RPMI8226 (cell line): ENCODE measurements at places on chromosomes 1 and 21.

- no peak for DNase-seq
Measured at GRCh38 chr1:224205438-224205840, 22.4 kb downstream of the DEGS1 start.

DNA sequence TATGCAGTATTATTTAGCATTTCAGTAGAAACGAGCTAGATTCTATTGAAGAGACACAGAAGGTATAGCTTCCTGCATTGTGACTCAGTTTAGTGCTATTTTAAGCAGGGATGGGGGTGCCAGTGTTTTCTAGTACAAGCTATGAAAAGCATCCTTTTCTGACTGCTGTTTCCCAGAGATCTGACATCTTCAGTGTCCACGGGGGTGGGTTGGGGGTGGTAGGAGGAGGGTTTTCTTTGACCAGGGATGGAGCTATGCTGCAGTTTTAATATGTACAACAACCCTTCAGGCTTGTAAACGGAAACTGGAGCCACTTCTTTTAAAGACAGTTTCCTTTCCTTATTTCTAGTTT, 2.7 kb upstream of the NEGR1 start:
- no peak for DNase-seq

DNA sequence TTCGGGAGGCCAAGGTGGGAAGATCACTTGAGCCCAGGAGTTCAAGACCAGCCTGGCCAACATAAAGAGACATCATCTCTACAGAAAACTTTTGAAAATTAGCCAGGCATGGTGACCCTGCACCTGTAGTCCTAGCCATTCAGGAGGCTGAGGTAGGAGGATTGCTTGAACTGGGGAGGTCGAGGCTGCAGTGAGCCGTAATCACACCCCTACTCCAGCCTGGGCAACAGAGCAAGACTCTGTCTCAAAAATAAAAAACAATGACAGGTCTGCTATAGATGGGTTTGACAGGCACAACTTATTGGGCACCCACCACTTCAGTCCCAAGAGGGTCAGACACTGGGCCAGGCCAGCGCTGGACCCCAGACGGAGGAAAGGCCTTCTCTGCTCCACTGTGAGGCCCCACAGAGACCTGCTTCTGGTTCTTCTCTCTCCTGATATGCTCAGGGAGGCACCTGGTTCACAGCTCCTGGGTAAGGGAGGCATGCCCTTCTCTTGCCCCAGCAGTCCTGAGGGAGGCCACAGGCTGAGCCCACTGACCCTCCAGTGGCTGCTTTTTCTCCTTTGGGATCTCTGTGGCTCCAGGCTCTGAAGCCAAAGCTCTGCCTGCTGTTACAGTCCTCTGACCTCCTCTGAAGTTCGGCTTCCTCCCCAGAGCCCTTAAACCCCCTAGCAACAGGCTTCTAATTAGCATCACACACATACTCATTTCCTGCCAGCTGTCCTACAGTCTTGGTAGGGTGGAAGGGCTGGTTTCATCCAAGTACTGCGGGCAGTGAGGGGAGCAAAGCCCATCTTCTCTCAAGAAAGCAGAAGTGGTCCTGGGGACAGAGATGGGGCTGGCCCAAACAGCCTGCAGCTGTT, 14.4 kb downstream of the S100A16 start:
- DNase-seq = peak; percentile 83

- peak; percentile 58 for DNase-seq
Measured at GRCh38 chr1:210448297-210448892, 119.7 kb downstream of the HHAT start.

GRCh38 chr21:23016617-23017016, 2018.4 kb downstream of the NCAM2 start:
- DNase-seq = peak; percentile 15

GRCh38 chr1:241518476-241519307, 863 bp downstream of the FH start:
- DNase-seq = peak; percentile 62

- no peak for DNase-seq
Measured at GRCh38 chr1:8381618-8382017, 63.7 kb downstream of the SLC45A1 start.

GRCh38 chr1:47547753-47548573, 110.1 kb downstream of the FOXD2 start:
- no peak for DNase-seq

DNA sequence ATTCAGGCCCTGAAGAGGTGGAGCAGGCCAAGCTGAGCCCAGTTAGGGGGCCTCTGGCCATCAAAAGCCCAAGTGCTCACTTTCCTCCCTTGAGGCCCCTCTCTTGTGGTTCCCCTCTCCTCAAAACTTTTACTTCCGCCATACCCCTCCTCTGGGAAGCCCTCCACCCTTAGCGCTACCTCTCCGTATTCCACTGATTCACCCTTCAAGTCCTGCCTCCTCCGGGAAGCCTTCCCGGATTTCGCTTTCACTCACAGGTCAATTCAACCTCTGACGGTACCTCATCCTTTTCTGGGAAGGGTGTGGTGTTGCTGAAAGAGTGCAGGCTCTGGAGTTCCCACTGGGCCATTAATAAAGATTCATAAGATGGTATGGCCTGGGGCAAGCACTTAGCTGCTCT, 19.1 kb downstream of the SPOCD1 start:
- DNase-seq = no peak

GRCh38 chr1:26829184-26829911, 2.9 kb downstream of the ZDHHC18 start:
- no peak for DNase-seq

DNA sequence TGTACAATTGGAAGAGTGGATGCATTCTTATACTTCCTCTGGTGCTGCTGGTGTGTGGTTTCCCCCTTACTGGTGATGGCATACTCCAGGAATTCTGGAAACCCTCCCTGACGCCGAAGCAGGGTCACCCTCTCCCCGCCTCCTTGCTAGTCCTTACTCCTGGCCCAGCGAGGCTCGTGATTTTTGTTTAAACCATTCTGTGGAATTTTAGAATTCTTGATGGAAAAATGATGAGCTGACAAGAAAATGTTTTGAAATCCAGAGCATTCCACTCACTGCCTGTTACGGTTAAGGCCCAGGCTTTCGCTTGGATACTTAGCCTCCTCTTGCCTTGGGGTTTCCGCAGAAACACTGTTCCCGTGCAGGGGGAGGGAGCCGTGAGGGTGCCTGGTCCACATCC, 41.1 kb downstream of the IL6R start:
- DNase-seq = no peak

- DNase-seq = no peak
Measured at GRCh38 chr1:52348704-52349300, 17.2 kb downstream of the CC2D1B start.

GRCh38 chr1:93732514-93732913, 50.9 kb upstream of the BCAR3 start:
- DNase-seq = no peak

DNA sequence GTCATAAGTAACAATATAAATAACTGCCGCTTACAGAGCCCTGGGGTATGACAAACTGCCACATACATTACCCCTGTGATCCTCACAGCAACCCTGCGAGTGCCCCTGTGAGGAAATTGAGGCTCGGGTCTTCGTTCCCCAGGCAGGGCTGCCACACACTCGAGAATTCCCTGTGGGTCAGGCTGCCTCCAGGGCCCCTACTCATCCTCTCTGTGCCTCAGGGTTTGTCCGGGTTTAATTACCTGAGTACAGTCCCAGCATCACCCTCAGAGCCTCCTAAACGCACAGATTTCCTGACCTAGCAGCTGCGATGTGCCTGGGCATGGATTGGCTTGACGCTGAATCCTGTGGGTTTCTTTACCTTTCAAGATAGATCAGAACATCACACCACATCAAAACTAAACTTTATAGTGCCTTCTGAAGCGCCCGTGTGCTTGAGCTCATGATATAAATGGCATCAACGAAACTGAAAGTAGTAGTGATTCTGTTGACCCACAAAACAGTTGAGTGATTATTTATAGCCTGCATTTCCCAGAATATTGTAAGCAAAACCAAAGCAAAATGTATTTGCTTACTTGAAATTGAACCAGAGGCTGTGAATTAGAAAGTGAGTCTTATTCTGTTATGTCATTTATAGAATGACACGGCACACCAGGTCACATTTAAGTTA, 14.0 kb downstream of the SLC37A1 start:
- peak; percentile 75 for DNase-seq

DNA sequence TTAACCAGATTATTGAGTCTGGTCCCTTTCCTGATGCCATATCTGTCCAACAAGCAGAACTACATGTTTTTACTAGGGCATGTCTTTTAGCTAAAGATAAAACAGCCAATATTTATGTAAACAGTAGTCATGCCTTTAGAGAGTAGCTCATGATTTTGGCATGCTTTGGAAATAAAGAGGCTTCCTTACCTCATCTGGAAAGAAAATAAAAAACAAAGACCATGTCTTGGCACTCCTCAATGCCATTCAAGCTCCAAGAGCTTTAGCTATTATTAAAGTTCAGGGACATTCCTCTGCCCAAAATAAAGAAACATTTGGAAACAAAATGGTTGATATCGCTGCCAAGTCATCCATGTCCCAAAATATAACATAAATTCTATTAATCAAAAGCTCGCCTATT, 202.4 kb downstream of the URB2 start:
- no peak for DNase-seq

DNA sequence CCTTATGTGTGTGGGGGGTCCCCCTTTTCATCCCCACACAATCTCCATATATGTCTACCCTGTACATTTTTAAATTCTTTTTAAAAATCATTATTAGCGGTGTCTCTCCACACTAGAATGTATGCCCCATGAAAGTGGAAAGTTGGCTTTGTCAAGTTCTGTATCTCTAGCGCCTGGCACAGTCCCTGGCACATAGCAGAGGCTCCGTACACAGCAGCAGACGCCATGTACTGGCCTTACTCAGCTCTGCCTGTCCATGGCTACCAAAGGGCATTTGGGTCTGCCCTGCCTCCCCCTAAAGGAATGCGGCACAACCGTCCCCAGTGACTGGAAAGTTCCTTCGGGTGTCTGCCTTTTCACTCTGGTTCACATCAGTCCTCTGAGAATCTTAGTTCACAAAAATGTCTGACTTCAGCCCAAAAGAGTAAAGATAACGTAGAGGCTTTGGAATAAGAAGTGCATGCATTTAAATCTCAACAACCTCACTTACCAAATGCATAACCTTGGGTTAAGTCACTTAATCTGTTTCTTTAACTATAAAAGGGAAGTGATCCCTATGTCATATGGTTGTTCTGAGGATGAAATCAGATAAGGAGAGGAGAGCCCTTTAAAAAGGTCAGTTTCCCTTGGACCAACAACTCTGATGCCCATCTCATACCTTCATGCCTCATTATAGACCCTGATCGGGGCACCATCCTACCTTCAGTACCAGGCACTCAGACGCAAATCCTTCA, 61.1 kb downstream of the CD46 start:
- DNase-seq = no peak

GRCh38 chr1:61171974-61172373, 89.6 kb downstream of the NFIA start:
- DNase-seq = no peak

DNA sequence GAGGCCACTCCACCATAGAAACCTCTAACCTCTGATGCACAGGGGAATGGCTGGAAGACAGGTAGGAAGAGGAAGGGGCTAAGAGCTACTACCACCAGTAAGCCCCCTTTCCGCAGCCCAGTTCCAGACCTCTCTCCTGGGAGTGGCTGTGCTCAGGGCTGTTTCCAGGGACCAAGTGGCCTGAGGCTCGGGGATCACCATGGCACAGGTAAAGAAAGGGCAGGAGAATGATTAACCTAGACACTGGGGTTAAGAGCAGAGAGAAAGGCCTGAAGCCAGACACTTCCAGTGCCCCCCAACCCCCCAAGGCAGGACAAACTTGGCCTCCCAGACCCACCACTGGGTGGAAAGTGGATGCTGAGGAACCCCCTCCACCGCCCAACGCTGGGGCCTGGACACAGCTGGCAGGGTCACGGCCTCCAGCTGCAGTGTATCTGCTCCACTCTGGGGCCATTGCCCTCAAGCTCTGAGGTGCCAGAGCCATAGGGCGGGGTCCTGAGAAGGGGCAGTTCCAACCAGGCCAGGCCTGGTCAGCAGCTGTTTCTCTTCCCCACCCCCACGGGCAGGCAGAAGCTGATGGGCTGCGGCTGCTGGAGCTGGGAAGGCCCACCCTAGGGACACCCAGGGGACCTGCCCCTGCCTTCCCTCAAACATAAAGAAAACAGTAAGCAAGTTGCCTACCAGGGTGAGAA, 2.6 kb downstream of the TAGLN2 start:
- DNase-seq = no peak

GRCh38 chr1:105838071-105838470, 1218.4 kb upstream of the PRMT6 start:
- DNase-seq = no peak

- DNase-seq = peak; percentile 70
Measured at GRCh38 chr1:10932088-10932487, 80.4 kb upstream of the TARDBP start.

DNA sequence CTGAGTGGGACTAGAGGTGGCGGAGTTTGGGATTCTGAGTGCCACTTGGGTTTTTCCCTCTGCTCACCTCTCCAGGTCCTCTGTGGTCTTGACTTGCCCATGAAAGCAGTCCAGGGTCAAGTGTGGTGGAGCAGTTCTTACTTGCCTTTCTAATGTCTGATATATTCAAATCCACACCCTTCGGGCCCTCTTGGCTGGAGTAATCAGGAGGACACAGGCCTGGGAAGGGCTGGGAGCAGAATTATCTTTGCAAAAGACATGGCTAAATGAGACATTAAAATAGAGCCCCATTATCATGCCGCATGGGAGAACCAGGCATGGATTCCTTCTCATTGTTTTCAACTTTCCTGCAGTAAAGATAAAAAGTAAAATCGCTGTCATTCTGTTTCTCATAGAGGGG, 74.0 kb downstream of the NFASC start:
- DNase-seq = no peak

- peak; percentile 18 for DNase-seq
Measured at GRCh38 chr1:214514032-214514818, 37.2 kb downstream of the PTPN14 start.

DNA sequence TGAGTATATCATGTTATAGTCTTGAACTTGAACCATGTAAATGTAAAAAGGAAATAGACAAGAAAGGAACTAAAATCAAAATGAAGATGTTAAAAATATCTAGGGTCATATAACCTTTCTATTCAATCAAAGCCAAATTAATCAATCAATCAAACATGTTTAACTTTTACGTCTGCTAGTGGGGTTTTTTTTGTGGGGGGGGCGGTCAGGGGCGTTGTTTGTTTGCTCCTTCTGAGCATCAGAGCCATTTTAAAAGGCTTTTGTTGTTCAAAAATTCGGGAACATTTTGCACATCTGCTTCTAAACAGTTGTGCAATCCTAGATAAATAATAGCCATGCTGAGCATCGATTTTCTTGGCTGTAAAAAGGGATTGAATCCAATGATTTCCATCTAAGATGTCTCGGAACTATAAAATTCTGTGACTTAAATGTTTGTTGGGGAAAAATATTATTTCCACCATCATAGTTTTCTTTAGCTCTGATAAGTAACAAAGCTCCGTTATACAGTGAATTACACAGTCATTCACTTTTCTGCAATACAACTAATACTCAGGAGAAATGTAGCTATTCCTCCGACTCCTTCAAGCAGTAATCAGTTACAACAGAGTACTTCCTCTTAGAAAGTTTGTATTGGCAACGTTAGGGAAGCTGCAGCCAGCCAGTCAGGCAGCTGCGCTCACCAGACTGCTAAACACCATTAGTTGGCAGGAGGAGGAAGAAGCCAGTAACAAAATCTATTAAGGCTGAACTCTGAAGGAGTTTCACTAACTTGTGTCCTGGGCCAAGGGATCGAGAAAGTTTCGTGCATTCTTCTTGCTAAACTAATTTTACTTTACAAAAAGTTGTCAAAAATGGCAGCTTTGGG, 2.2 kb downstream of the SPATA6 start:
- DNase-seq = peak; percentile 64

GRCh38 chr1:63615768-63616420, 22.7 kb downstream of the PGM1 start:
- DNase-seq = peak; percentile 83
